ENCODE measurements at places on chromosomes 5 and 9. TPM values are rescaled to one million over a fixed set of nuclear protein-coding genes. Genes with fewer than 3 reads are reported as not detected.

GRCh38 chr5:173901705-173902104, 13.6 kb downstream of the CPEB4 start:
- no peak for DNase-seq

DNA sequence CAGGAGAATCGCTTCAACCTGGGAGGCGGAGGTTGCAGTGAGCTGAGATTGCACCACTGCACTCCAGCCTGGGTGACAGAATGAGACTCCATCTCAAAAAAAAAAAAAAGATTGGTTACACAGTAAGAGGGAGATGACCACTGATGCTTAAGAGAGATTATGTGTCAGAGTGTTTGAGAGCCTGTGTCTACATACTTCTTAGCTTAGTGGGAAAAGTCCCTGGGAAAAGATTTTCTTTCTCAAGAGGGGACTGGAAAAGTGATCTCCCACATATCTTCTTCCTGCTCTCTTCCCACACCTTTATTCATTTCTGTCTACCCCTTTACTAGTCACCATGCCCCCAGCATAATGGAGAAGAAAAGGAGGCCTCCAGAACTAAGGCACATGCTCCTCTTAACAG, 55.2 kb downstream of the MCTP1 start:
- DNase-seq = no peak

DNA sequence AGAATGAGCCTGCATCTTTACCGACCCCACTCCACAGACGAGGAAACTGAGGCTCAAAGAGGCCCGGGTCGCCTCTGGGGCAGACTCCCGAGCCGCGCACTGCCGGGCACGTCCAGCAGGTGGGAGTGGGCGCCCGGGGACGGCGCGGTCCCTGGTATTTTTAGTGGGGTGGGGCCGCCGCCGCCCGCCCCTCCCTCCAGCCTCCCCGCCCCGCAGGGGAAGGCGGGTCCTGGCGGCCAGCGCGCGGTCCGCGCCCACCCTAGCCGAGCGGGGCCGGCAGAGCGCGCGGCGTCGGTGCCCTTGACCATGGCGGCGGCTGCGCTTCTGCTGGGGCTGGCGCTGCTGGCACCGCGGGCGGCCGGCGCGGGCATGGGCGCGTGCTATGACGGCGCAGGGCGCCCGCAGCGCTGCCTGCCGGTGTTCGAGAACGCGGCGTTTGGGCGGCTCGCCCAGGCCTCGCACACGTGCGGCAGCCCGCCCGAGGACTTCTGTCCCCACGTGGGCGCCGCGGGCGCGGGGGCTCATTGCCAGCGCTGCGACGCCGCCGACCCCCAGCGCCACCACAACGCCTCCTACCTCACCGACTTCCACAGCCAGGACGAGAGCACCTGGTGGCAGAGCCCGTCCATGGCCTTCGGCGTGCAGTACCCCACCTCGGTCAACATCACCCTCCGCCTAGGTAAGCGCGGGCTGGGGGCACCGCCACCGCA, at the start of gene LAMC3:
Gene LAMC3 (plus strand): TSS at position 266 of the 710 bp plus-strand sequence. CDS start 41 bp downstream, at position 307.
- DNase-seq = peak; percentile 63

DNA sequence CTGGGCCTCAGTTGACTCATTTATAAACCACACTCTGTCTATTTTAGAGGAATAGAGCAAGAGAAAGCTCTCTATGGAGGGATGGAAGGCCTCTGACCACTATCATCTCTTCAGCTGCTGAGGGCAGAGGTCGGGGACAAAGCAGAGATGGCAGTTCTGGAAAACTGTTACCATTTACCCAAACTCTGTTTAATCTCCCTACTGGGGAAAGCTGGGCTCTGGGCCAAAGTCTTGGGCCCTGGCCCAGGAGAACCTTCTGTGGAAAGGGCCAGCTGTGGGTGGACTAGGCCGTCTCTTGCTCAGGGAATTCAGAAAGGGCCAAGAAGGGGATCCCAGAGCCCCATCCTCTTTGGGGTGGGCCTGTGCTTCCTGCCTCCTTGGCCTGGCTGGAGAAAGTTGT, 100.0 kb downstream of the PSD2 start:
- DNase-seq = no peak

Gene ADAMTS12
- 3.5 TPM for total RNA-seq

DNA sequence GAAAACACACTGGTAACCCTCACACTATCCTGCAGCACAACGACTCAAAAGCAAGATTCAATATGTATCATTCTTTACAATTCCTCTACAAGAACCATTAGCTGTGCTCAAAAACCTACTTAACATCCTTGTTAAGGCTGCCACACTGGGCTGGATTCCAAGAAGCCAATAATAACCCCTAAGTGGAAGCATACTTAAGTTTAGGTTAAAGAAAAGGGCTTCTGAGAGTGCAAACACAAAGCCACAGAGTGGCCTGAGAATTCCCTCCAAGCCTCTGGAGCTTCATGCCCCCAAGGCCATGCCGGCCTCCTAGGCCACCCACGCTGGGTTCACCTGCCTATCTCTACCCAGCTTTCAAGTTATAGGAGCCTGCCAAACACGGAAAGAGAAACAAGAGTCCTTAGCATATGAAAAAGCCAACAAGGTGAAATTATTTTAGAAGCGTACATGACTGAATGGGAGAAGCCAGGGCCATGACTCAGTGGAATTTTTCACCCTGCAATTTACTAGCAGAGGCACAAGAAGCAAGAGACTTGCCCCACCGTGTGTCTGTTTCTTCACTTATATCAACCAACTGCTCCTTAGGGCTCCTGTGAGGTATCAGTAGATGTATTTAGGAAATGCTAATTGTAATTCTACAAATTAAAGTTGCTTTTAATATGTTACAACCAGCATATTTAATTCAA, 293.0 kb downstream of the SPOCK1 start:
- DNase-seq = peak; percentile 69

GRCh38 chr5:132086277-132086794, 12.7 kb downstream of the CSF2 start:
- DNase-seq = peak; percentile 99

GRCh38 chr5:155471027-155471426, 457.5 kb downstream of the KIF4B start:
- no peak for DNase-seq

DNA sequence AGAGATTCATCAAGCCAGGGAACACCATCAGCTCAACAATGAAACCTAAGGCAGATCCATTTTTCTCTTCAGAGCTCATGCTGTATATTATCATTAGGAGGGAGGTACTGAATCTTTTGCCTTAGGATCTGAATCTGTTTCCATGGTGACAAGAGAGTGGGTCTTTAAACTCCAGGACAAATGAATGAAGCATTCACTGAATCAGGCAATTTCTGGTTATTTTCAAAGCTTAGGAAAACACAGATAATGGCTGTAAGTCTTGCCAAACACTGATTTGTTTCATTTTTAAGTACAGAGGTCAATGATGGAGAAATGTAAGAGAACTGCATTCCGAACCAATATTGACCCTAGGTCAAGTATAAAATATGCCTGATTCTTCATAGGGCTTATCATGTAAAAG, 84.9 kb downstream of the GNA14 start:
- DNase-seq = no peak

DNA sequence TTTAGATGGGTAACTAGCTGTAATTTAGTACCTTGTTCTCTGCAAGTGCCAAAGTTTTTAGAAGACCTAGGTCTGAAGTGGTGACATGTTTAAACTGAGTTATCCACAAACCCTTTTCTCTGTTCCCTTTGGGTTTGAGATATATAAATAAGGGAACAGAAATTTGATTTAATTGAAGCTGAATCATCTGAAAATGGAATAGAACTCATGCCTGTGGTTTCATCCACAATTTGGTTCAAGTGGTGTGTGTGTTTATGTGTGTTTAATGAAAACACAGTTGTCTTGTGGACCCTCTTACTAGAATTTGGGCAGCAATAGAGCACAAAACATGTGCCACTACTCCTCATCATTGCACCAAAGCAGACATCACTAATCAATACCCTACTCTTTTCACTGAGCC, 216.9 kb downstream of the GLIS3 start:
- DNase-seq = no peak

DNA sequence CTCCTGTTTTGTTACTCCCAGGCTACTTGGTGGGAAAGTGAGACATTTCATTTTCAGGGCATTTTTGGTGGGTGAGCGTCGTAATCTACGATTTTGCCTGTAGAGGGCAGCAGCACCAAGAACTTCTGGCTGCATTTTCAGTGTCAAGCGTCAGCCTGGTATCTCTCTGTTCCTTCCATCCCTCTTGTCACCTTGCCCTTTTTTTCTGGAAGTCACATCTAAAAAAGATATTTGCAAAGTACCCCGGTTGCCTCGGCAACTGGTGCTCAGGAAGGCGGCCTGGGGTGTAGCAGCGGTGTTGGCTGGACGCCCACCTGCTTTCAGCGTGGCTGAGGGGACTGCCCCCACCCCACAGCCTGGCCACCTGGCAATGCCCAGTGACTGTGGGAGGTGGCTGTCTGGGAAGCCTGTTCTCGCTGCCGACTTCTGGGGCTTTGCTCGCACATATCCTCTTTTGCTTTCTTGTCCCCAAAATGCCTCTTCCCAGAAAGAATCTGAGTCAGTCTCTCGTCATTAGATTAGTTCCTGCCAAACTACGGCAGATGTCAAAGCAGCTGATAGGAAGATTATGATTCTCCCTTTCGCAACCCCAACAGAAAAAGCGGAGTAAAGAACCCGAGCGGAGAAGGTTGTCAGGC, 84.5 kb downstream of the ACER2 start:
- peak; percentile 31 for DNase-seq

- DNase-seq = peak; percentile 34
Observed at GRCh38 chr5:123881759-123882244, 369.8 kb downstream of the CSNK1G3 start.

- DNase-seq = no peak
Observed at GRCh38 chr9:110208031-110208430, at the start of gene C9orf152. Gene C9orf152 (minus strand): TSS chr9:110208159. CDS start chr9:110207579, 580 bp downstream.

Gene PCDHA5
- total RNA-seq = 0.39 TPM

DNA sequence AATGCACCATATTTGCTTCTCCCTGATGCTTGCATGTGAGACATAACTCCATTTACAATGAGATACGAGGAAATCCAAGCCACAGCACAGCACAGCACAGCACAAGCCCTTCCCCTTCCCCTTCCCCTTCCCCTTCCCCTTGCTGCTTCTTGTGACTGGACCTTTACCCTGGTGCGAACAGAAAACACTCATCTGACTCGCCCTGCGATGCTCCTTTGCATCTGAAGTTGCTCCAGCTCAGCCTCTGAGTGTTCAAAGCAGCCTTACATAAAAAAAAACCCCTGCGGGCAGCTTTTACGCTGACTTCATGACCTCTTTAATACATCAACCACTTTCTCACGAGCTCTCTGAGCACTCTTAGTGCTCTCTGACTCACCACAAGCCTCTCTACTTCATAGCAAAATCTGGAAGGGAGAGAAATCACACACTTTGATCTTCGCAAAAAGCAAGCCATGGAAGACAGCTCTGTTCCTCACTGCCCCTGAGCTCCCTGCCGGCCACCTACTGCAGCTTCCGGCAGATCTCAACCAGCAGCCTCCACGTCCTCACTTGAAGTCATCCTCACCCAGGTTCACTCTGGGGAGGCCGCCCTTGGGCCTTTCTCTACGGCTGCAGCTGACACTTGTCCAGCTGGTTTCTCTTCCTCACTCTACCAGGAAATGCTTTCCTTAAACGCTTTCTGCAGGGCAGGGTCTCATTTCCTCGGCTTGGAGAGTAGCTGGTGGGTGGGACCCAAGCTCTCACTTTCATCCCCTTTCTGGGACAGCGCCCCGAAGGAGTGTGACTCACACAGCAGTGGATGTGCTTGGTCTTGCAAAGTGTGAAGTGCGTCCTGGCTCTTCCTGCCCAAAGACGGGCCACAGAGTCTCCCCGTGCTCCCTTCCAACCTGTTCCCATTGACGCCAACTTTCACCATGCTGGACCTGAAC, 5.3 kb downstream of the SLC34A1 start:
- peak; percentile 80 for DNase-seq

- DNase-seq = no peak
Observed at GRCh38 chr9:19269582-19269981, 39.1 kb downstream of the DENND4C start.

Gene PPIC
- 43.2 TPM for total RNA-seq

GRCh38 chr5:55702598-55703345, 9.4 kb downstream of the SLC38A9 start:
- DNase-seq = no peak

DNA sequence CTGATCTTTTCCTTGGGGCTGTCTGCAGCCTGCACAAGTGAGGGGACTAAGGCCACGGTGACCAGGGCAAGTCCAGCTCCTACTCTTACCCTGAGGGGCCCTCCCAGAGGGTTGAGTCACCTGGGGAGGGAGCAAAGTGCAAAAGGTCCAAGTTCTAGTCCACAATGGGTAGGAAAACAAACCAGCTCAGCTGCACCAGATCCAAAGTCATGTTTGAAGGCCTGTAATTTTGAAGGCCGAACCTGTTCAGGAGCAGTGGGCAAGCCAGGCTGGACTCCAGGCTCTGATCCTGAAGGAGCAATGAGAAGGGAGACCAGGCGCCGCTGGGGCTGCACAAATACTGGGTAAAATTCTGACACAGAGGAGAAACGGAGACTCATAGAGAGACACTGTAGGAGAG, 15.8 kb upstream of the TCF7 start:
- no peak for DNase-seq

DNA sequence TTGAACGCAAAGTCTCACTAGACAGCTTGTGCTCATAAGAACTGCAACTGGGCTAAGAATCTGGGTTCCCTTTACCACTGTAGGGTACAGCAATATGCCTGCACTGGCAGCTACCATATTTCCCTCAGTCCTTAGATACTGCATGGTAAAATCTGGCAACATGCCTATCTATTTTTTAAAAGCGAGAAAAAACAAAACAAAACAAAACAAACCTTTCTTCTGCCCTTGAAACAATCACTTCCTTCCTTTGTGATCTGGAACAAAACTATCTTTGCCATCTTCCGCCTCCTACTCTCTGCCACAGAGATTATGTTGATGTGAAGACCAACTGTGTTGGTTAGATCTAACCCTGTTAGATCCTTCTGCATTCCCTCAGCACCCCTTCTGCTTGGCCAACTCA, 242.9 kb downstream of the EBF1 start:
- no peak for DNase-seq

DNA sequence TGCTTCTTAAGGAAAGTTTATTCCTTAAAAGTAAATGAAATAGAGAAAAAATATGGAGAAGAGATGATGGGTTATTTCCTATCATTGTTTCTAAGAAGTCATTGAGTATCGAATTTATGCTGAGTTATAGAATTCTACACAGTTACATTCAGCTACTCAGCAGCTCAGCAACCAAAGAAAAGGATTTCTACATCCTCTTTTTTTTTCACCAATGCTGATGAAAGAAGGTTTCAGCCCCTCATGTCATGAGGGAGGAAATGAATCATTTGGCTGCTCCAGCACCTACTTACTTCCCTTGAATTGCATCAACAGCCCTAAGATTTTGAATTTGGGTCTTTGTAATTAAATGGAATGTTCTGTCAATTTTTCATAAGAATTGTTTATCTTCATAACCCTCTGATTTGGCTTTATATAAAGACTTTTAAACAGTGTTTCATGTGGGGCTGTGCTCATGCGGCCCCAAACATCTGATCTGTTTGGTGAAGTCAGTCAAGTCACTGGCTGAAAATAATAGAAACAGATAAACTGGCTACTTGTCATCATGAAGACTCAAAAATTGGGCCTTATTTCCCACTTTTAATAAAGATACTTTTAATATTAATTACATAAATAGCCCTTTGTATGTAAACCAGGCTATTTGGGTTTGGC, 18.5 kb upstream of the SNX2 start:
- peak; percentile 70 for DNase-seq

- DNase-seq = no peak
Observed at GRCh38 chr5:137605411-137605810, 106.3 kb upstream of the SPOCK1 start.

Gene QRFP
- not detected for total RNA-seq

Gene TAF11L11
- total RNA-seq = not detected

- DNase-seq = no peak
Observed at GRCh38 chr5:115840873-115841272, 492 bp downstream of the ATG12 start.

Measured in Daoy (cell line).